Activated T-cell treated with anti-CD3 and anti-CD28 coated beads, Interleukin-2, amount 50 U/mL, for 48 hours (primary cell): ENCODE measurements at places on chromosomes 4 and X.

DNA sequence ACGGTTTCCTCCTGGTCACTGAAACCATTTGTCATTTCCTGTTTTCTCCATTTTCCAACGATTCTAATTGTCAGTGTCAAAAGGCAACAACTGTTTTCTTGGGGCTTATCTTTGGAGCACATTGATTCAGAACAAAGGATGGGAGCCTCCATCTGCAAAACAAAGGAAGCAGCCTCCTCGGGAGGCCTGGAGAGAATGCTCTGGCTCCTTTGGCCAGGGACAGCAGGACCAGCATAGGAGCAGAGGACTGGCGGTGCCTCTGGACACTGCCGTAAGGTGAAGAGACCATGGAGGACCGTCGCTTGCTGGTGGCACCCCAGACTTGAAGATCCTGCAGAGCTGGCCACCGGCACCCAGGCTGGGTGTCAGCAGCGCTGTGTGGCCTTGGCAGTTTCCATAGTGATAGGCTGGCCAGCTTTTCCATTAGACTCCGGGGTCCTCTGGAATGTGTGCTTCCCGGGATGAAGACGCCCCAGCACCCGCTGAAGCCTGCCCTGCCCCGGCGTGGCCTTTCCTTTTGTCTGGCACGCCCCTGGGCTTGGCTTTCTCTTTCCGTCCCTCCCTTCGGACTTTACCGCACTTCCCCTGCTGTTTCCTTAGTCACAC is 61.1 kb upstream of the MTM1 start:
- no peak for DNase-seq

- no peak for DNase-seq
Measured at GRCh38 chr4:129526812-129527211, 430.9 kb downstream of the C4orf33 start.

GRCh38 chr4:84470204-84470785 is 28.8 kb downstream of the NKX6-1 start:
- no peak for DNase-seq

DNA sequence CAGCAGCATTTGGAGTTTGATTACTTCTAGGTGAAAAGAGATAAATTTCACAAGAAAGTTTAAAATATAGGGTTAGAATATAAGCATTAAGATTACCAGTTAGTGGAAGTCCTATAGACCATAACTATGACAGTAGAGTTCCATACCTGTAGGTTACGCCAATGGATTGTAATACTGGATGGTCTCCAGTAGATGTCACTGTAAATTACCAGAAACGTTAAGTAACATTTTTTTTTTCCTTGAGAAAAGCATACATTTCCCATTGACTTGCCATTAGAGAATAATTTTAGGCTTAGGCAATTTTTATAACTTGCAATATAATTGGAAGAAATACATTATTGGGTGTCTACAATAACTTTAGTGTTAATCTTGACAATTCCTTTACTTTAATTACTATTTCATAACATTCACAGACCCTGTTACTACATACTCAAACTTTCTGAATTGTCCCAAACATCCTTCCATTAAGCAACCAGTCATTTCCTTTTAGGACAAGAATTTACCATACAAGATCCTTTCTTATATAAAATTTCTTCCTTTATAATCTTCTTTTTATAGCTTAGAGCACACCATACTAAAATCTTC is 304.1 kb upstream of the TECRL start:
- DNase-seq = no peak

DNA sequence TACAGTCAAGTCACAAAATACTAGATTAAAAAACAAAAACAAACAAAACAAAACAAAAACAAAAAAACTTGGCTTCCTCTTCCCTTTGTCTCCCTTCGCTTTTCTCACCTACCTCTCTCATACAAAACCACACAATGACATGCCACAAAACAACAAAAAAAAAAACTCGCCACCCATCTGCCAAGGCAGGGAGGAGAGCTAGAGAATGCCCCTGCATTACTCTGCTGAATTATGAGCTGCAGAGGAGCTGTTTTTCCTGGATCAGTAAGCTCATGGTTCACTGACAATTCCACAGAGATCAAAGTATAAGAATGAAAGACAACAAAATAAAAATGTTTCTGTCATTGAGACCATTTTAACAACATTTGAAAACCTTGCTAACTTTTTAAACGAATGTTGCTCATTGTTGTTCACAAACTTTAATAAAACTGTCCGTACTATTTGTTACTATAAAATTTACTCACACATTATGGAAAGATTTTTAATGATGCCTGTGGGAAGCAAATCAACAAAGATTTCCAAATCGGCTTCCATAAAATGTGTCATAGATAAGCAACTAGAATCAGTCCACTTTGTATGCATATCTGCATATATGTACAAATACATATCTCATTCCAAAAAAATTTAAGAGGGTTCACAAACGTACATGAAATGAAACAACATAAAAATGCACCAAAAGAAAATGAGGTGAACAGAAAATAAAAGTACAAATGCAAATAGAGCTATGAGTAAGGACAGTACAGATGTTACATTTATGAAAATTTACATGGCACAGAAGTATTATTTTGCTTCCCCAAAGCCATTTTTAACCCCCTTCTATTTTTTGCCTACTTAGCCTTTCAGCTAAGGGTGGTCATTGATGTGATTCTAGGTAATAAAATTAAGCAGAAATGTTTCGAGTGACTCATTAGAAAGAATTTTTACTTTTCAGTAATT is 252.4 kb upstream of the FAT4 start:
- no peak for DNase-seq

DNA sequence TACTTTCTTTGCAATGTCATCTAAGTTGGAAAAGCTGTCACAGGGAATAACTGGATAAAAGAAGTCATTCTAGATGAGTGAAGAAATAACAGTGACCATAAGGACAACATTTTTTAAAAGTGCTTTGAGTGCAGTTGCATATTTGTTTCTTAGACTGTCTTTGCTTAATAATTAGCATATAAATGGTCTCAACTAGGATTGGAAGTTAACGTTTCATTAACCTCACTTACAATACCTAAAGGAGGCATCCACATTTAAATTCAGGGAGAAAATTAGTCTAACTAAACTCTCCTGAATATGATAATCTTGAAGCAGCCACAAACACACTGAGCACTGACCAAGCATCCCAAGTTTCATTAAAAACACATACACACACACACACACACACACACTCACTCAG is 780.7 kb downstream of the PCDH18 start:
- DNase-seq = no peak

GRCh38 chr4:70603856-70604255 is 11.8 kb downstream of the AMBN start:
- DNase-seq = no peak

- no peak for DNase-seq
Measured at GRCh38 chr4:84263415-84263814, 235.7 kb downstream of the NKX6-1 start.

DNA sequence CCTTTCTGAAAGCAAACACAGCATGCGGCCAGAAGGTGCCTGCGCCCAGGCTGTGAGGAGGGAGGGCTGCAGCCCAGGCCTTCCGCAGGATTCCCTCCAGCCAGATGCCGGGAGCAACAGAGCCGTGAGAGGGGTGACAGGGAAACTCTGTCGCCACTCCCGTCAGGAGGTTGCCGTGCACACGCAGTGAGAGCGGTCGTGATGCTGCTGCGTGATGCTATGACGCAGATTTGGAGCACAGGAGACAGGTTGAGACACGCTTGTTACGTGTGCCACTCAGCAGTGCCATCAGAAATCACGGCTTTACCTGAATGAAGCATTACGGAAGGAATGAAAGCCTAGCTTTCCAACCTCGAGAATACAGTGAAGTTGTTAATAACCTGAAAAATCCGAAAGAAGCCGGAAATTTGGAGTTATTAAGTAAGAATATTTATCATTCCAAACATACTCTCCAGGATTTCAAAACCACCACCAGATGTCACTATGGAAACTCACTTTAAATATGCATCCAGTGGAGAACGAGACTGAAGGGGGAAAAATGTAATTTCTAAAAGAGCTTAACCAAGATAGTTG is 54.4 kb downstream of the FAT1 start:
- no peak for DNase-seq

DNA sequence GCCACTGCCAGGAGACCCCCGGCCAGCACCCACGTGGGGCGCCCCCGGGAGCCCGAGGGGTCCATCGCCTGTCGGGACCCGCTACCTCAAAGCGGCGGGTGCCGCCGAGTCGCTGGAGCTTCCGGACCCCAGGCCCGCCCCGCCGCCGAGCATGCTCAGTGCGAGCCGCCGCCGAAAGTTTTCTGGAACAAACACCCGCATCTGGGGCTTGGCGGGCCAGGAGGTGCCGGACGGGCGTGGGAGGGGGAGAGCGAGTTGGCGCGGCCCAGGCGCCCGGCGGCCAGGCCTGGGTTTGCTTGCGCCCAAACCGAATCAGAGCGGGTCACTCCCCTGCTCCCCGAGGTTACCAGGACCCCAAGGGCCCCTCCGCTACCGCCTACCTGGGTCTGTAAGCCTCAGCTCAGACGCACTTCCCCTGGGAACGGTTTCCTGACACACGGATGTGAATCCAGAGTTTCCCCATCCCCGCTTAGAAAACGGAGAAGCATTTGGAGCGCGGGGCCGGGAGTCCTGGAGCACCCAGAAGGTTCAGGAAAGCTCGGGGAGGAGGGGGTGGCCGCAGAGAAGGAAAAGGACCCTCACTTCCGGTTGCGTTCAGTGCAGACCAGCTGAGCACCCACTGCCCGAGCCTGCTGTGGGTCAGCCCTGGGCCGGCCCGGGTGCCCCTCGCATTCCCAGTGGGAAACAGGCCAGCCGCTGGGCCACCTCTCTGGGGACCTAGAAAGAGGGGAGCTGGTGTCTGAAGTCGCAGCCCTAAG is at the start of gene EVC2:
TSS of gene EVC2 (minus strand) at position 111 of the 758 bp plus-strand sequence. CDS start at position 65, 46 bp downstream.
- DNase-seq = peak; percentile 29

- DNase-seq = no peak
Measured at GRCh38 chrX:145502670-145503069, 255.4 kb downstream of the SPANXN1 start.
